ENCODE measurements at places on chromosomes 12 and 14. TPM values are rescaled to one million over a fixed set of nuclear protein-coding genes. Genes with fewer than 3 reads are reported as not detected.
A peak's percentile ranks its signal among the peaks of the same experiment; 100 is the strongest.

DNA sequence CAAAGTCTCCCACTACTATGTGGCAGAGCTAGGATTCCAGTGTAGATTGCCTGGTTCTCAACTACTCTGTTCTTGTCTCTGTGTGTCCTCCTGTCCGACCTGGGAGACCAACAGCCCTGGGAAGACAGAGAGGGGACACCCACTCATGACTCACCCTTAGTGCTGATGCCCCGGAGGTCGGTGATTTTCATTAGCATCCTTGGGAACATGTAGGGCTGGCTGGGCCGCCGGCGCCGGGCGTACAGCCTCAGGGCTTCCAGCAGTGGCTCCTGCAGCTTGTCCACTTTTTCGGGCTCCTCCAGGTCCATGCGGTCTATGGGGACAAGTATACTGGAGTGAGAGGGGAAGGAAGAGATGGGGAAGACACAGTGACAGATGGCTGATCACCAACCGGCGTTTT, 5.9 kb upstream of the ITGB7 start:
- H3K27ac ChIP-seq, result no peak overlapping the region
- H3K36me3 ChIP-seq, result peaks cover 57% of the 10 kb centered on the region
- H3K4me3 ChIP-seq, result no peak overlapping the region
- H3K4me1 ChIP-seq, result peaks cover 27% of the 10 kb centered on the region
- peak; percentile 86 for DNase-seq

- H3K27me3 ChIP-seq, result no peaks in the 10 kb centered on the region
- no peaks in the 10 kb centered on the region for H3K4me1 ChIP-seq
- no peaks in the 10 kb centered on the region for H3K36me3 ChIP-seq
- H3K4me3 ChIP-seq, result no peak overlapping the region
Observed at GRCh38 chr14:52422650-52423356, 108.7 kb downstream of the PTGER2 start.

GRCh38 chr14:24196071-24197055, 1.1 kb upstream of the TM9SF1 start:
- H3K27ac ChIP-seq, result peak overlapping the region; percentile 94
- H3K27me3 ChIP-seq, result no peaks in the 10 kb centered on the region
- peak; percentile 84 for DNase-seq

DNA sequence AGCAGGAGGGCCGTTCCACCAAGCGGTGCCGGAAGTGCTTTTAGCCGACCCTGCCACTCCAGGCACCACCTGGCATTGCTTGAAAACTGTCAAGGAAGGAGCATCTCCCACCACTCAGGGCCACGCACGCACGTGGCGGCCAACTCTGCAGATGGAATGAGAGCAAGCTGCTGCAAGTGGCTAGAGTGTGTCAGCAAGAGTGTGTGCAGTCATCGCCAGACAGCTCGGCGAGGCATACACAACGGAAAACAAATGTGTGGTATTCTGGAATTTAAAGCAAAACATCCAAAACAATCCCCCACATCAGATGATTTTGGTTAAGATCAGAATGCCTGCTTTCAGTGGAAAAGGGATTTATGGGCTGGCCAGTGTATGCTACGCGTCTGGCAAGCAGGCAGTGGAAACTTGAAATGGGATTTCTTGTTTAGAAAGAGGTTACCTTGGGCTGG, 11.2 kb downstream of the CD9 start:
- DNase-seq, result no peak
- H3K4me1 ChIP-seq, result peaks cover 29% of the 10 kb centered on the region
- peak overlapping the region; percentile 25 for H3K27ac ChIP-seq
- H3K36me3 ChIP-seq, result no peaks in the 10 kb centered on the region
- H3K4me3 ChIP-seq, result no peak overlapping the region
- no peaks in the 10 kb centered on the region for H3K27me3 ChIP-seq

- H3K27ac ChIP-seq, result no peak overlapping the region
- no peak overlapping the region for H3K4me3 ChIP-seq
- H3K4me1 ChIP-seq, result no peaks in the 10 kb centered on the region
- H3K27me3 ChIP-seq, result no peaks in the 10 kb centered on the region
Observed at GRCh38 chr12:128426511-128426910, 159.5 kb downstream of the TMEM132C start.

DNA sequence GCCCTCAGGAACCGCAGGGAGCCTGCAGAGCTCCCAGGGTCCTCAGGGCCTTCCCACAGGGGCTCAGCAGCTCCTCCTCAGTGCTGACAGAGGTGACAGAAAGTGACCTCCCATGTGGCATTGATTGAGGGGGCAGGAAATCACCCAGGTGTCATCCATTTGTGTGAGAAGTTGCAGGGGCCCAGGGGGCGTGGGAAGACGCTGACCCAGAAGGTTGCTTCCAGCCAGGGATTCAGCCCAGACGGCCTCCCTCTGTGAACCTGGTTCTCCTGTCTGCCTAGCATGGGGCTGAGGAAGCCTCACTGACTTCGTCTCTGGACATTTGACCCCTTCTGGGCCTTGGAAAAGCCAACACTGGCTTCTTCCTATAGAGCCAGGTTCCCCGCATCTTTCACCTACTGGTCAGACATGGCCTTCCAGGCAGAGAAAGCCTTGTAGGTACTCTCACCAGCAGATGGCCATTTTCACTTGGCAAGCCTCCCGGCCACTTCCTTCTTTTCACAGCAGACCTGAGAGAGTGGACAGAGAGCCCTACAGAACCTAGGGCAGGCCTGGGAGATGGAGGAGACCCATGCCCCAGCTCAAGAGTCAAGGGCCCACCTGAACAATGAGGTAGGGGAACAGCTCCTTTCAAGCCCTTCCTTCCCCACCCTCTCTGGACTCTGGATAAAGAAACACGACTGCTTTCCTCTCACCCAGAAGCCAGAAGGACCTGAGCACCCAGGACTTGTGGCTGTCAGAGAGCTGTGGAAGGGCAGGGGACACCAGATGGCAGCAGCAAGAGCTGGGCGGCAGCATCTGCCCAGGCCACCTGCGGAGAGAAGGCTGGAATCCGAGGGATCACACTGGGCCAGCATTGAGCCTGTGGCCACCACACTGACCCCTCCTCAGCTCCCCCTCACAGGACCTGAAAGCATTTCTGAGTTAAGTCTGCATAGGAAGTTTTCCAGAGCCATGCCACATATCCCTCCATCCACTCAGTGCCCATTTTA, 377.8 kb downstream of the DPF3 start:
- no peak for DNase-seq
- peaks cover 12% of the 10 kb centered on the region for H3K4me1 ChIP-seq
- H3K4me3 ChIP-seq, result no peak overlapping the region
- peaks cover 9% of the 10 kb centered on the region for H3K27me3 ChIP-seq
- H3K36me3 ChIP-seq, result no peaks in the 10 kb centered on the region

DNA sequence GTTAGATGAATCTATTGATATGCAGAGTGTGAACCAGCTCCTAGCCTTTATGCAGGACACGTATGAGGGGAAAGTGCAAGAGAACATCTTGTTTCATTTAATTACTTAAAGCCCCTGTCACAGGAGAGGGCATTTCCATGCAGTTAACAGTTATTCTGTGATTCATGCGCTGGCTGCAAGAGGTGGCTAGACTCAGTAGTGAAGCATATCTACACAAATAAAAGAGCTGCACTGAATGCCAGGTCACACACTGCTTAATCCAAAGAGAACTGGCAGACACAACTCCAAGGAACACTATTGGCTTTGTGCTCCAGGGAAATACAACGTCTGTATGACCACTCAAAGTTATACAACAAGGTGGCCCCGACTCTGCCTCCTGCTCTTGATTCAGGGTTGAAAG, 394.1 kb downstream of the C12orf75 start:
- H3K4me3 ChIP-seq, result no peak overlapping the region
- H3K36me3 ChIP-seq, result no peaks in the 10 kb centered on the region
- DNase-seq, result no peak
- H3K27ac ChIP-seq, result no peak overlapping the region

GRCh38 chr14:30759172-30760125, 114.9 kb upstream of the COCH start:
- H3K36me3 ChIP-seq, result no peaks in the 10 kb centered on the region
- H3K27ac ChIP-seq, result no peak overlapping the region
- no peak for DNase-seq
- peaks cover 3% of the 10 kb centered on the region for H3K27me3 ChIP-seq
- no peak overlapping the region for H3K4me3 ChIP-seq

- H3K27ac ChIP-seq, result peak overlapping the region; percentile 11
- no peaks in the 10 kb centered on the region for H3K27me3 ChIP-seq
- H3K36me3 ChIP-seq, result peaks cover 95% of the 10 kb centered on the region
- peak; percentile 88 for DNase-seq
Observed at GRCh38 chr14:74508292-74508731, 14.7 kb downstream of the ISCA2 start.

The GPR137C gene
- total RNA-seq, result 0.59 TPM

DNA sequence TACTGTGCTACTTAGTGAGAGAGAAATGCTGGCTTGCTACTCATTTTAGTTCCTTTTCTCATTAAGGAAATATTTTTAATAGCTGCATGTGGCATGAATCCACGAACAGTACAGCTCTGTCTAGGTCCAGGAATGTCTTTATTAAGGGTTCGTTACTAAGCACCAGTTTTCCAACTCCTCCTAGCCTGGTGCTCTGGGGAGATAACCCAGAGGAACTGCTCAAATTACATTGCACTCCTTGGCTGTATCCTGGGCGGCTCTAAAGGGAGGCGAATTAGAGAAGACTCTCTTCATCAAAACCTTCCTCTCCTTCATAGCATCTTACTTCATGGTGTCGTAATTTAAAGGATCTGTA, 101.3 kb downstream of the PPM1A start:
- H3K4me3 ChIP-seq, result no peak overlapping the region
- DNase-seq, result no peak
- H3K4me1 ChIP-seq, result no peaks in the 10 kb centered on the region
- no peaks in the 10 kb centered on the region for H3K36me3 ChIP-seq
- no peak overlapping the region for H3K27ac ChIP-seq
